ENCODE measurements at places on chromosomes 5 and 9. TPM values are rescaled to one million over a fixed set of nuclear protein-coding genes. Genes with fewer than 3 reads are reported as not detected.

DNA sequence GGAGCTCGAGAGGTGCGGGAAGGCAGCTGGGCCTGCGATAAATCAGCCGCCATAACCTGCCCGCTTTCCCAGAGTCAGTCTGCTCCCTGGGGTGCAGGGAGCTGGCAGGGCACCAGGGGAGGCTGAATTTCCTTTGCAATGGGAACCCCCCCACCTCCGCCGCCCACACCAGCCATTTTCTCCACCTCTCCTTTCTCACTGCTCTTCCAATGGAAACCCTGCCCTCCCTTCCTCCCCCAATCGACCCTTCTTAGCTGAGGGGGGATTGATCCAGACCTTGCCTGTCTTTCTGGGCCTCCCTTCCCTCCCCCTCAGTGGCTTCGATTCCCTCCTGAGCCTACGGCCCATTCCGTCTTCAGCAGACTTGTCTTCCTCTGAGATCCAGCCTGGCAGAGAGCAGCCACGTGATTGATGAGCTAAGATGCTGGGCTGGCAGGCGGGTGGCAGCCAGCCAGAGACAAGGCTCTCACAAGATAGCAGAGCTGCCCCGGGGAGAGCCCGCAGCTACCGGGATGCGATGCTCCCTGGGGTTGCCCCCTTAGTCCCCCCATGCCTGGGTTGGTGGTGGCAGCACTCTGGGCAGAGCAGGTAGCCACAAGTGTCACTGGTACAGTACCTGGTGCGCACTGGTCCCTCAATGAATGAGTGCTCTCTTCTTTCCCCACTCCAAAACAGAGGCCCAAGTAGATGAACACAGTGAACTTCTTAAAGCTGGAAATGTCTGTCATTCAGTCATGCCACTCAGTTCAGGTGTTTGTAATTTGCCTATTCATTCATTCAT is 53.7 kb upstream of the FABP6 start:
- no peak for DNase-seq

DNA sequence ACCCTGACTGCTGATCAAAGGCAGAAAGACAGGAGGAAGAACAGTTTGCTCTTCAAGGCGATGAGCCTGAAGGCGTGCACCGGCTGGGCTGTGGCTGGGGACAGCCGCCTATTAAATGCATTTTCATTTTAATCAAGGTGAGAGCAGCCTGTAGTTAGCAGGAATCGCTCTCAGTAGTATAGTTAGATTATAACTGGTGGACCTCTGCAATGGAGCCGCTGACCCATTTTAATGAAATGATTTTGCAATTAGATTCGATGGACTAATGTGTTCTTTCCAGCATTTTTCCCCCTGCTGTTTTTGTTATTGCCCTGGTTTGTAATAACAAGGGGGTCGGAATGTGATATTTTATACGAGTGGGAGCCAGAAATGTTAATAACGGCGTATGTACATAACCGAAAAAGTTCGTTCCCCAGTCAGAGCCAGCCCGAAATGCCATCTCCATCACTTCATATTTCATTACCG is 185.9 kb upstream of the PANK3 start:
- no peak for DNase-seq

DNA sequence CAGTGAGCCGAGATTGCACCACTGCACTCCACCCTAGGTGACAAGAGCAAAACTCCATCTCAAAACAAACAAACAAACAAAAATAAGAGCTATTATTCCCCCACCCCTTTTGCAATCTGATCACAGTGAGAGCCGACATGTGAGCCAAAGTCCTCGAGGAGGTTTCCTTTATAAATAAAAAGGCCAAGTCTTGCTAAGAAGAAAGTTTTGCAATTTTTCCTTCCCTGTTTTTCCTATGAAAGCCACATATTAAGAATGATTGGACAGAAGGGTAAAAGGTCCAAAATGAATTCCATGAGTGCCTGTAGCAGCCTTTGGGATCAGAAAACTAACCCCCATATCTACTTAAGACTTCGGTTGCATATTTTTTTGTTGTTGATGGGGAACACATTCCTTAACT is 179.7 kb downstream of the TSSK1B start:
- no peak for DNase-seq

- no peak for DNase-seq
These were observed 2.5 kb upstream of the GNG10 start for GRCh38 chr9:111658943-111659342.

DNA sequence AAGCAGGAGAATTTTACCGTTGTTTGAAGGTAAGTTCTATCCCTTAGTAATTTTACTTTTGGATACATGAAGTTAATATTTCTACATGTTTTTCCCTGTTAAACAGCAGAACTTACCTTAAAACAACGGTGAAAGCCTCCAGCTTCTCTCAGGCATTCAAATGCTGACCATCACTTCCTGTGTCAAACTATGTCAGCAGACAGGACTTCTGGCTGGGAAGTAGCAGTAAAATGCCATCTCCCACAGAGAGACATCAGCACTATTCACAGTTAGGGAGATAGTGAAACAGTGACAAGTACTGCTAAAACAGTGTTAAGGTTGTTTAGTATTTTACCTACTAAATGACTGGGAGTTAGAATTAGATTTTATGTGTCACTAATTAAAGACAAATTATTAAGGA is 34.2 kb upstream of the GOLGA1 start:
- DNase-seq: no peak

DNA sequence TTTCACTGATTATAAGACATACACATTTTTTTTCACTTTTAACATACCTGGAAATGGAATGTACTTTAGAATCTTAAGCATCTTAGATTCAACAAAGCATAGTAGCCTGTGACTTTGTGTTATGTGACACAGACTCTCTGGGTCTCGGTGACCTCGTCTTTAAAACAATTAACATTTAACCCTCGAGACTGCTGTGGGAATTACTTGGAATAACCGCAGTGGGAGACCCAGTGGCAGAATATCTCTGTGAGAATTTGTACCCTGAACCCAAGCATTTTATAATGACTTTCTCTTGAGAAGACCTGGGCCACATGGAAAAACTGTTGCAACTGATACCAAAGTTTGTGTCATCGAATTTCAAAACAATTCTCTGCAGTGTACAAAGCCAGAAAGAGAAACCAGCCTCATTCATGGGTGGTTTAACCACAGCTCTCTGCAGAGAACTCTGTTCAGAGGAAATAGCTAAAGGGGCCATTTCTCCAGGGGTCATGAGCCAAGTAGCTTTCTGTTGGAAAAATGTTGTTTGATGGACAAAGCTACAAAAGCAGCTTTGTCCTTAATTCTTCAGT is 10.0 kb upstream of the RETREG1 start:
- DNase-seq: no peak

GRCh38 chr9:110078604-110079003 is 129.4 kb downstream of the C9orf152 start:
- no peak for DNase-seq

DNA sequence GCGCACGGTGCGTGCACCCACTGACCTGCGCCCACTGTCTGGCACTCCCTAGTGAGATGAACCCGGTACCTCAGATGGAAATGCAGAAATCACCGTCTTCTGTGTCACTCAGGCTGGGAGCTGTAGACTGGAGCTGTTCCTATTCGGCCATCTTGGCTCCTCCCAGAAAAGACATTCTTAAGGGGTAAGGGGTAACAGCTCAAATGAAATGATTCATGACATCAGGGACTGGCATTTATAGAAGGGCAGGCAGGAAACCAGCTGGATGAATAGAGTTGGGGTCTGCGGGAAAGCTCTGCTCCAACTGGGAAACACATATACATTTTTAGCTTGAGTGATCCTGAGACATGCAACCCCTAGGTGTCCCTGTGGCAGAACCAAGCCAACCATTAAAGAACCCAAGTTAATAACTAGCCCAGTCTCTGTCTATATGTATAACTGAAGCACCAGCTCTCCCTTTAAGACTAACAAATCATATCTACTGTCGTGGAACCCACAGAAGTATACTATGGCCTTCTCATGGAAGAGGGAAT is 119.3 kb downstream of the LMNB1 start:
- no peak for DNase-seq

DNA sequence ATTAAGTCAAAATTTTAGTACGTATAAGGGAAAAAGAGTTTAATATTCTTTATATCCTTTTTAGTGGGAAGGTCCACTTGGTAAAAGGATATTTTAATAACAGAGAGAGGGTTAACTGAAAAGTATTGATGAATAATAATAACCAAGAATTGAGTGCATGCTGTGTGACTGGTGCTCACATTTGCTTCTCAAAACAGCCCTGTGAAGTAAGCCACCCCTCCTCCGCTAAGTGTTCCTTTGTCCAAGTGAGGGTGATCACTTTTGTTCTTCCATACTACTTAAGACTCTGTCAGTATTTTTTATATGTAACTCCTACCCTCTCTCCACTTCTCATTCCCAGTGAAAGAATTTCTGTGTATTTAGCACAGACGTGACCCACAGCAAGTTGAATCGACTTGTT is 51.5 kb downstream of the SLC44A1 start:
- no peak for DNase-seq

DNA sequence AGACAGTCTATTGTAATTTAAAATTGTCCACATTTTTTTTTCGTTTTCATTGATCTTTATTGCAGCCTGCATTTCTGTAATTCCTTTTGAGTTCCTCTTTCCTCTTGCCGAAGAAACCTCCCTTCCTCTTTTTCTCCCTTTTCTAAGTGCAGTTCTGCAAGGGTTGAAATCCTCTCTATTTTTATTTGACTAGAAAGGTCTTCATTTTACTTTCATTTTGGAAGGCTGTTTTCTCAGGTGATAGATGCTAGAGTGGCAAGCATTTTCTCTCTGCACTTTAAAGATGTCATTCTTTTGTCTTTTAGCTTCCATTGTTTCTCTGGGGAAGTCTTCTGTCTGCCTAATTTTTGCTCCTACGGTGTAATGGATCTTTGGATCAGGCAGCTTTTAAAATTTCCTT is 248.5 kb downstream of the SMARCA2 start:
- DNase-seq: no peak

- no peak for DNase-seq
These were observed 15.0 kb downstream of the ARHGAP26 start for GRCh38 chr5:142785206-142785605.

DNA sequence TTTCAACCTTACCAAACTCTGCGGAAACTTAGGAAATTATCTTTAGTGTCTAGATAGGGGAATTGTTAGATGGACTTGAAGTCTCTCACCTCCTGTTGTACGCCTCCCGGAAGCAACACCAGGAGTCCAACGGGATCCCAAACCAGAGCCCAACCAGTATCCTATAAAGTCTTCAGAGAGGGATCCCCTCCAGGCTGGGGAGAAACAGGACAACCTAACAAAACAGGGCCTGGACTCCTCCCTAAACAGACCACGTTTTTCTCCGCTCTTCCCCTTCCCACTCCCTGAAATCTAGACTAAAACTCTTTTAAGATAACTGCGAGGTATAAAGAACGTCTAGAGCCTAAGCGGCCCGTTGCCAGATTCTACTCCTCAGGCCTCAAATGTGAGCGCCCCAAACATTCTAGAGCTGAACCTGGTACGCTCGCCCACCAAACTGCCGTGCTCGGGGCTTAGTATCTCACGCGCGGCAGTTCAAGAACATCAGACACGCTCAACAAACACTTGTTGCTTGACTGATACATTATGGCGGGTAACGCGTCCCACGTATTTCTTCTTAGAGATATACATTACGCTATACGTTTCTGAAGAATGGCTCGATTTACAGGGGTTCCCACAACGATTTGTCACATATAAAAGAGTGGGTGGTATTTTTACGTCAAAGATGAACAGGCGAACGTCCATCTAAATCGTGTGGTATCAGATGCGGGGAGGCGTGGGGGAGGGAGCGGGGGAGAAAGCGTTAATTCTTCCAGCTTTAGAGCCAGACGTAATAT is 663 bp upstream of the SMIM27 start:
- DNase-seq: peak; percentile 32

LVRN gene
- polyA plus RNA-seq: 0.71 TPM

SNCAIP gene
- 25.8 TPM for polyA plus RNA-seq

ADGRD2 gene
- not detected for polyA plus RNA-seq
